Effector memory CD8-positive, alpha-beta T cell (primary cell): ENCODE measurements at places on chromosomes 3 and 15.
A peak's percentile ranks its signal among the peaks of the same experiment; 100 is the strongest.

- no peak for DNase-seq
These were observed 64.4 kb downstream of the UACA start for GRCh38 chr15:70698836-70699390.

DNA sequence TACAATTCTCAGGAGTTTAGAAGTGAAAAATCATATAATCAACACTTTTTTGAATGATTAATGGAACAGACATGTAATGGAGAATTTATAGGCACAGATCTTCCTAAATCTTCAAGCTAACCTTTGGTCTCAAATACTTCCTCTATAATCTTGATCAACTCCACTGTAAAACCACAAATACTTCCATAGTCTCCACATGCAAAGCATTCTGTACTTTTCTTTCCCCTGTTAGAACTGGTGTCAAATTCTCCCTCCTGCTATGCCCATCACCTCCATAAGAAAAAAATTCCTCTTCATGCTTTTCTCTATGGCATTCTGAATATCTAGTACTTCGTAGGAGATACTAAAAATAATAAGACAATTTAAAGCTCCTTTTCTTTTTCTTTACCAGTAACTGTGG is 214.3 kb downstream of the ADAMTS9 start:
- DNase-seq = no peak

DNA sequence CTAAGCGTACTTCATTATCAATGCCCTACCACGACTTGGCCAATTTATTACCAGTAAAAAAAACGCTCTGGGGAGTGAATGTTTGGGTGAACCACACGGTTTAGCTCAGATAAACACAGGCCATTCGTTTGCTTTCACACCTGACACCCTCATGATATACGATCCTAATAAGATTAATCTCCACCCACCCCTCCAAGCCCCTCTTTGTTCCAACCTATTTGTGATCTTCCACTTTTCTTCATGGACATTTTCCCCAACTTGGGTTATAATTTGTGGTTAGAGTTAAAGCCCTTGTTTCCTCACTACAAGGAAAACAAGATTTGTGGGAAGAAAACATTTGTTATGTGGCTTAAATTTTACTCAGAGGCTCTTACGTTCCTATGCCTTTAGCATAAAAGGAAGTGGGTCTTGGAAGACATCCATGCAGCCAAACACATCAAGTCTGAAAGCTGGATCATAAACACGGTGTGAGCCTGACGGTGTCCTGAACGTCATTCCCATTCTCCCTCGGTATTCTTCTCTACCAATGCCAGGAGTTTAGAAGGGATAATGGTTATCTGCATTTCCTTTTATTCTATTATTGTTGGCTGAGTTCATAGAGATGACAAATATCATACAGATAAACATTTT is 518.9 kb downstream of the NR2F2 start:
- no peak for DNase-seq

DNA sequence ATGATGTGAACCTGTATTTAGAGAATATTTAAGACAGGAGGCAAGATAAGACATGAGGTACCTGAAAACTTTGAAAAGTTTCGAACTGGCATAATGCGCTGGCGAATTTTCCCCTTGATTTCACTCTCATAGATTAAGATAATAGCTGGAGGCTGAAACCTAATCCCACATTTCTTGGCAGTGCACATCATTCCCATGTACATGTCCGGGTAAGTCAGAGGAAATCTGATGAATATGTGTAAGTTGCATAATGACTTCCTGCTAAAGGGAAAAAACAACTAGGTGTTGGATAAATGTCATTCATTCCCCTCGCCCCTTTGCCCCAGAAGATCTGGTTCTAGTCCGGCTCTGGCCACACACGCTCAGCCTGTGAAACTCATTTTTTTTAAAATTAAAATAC is 3.6 kb downstream of the CEP19 start:
- no peak for DNase-seq

GRCh38 chr3:102141928-102142239 is 292.6 kb downstream of the NFKBIZ start:
- DNase-seq = no peak

DNA sequence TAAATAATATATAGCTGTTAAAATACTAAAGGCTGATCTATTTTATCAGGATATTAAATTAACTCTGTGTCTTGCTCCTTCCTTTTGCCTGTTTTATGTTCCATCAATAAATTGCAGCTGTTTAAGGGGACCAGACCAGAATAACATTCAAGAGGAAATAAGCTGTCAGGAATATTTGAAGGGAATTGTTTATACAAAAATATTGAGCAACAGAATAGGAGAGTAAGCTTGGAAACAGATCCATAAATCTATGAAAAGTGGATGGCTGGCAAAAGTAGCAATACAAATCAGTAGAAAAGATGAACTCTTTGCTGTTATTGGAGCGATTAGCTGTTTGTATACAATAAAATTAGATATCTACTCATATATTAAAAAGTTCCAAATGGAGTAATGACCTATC is 36.2 kb upstream of the PLSCR2 start:
- no peak for DNase-seq

- no peak for DNase-seq
These were observed 67.5 kb upstream of the LRRFIP2 start for GRCh38 chr3:37241880-37242279.

GRCh38 chr3:27049792-27050191 is 319.4 kb downstream of the NEK10 start:
- no peak for DNase-seq

DNA sequence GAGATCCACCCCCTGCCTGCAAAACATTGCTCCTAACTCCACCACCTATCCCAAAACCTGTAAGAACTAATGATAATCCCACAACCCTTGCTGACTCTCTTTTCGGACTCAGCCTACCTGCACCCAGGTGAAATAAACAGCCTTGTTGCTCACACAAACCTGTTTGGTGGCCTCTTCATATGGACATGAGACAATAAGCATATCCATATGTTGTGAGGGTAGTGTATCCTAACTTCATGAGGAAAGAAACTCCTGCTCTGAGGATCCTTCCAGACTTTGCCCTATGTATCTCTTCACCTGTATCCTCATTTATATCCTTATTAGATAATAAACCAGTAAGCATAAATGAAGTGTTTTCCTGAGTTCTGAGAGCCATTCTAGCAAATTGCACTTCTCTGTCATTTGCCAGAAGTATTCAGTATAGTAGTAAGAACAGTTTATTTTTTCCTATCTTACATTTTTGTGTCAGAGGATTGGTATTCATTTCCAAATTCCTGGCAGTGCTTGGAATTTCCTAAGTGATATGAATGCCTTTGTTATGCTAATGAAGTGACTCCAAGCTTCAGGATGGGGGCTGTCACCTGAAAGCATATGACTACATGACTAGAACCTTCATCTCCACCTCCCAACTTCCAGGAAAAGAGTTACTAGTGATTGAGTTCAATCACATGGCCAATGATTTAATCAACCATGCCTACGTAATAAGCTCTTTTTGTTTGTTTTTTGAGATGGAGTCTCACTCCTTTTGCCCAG is 30.2 kb downstream of the TTBK2 start:
- DNase-seq = no peak

- DNase-seq = no peak
These were observed 4.1 kb upstream of the ECT2 start for GRCh38 chr3:172746475-172746874.

- DNase-seq = no peak
These were observed 169.2 kb upstream of the TGFBR2 start for GRCh38 chr3:30437171-30437601.

DNA sequence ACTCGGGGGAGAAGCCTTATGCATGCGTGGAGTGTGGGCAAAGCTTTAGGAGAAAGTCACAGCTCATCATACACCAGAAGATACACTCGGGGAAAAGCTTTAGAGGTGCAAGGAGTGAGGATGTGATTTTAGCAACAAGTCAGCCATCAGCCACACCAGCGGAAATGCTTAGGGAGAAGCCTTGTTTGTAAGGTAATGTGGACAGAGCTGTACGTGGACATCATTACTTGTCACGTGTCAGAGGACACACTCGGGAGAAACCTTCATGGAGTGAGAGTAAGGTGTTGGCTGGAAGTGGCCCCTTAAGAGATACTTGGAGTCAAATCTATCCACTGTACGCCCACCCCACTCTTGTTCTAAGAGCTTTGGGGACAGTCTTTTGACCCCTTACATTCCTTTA is 28.7 kb downstream of the ZNF589 start:
- no peak for DNase-seq

GRCh38 chr15:60798821-60799220 is 319.9 kb upstream of the ICE2 start:
- DNase-seq = no peak

DNA sequence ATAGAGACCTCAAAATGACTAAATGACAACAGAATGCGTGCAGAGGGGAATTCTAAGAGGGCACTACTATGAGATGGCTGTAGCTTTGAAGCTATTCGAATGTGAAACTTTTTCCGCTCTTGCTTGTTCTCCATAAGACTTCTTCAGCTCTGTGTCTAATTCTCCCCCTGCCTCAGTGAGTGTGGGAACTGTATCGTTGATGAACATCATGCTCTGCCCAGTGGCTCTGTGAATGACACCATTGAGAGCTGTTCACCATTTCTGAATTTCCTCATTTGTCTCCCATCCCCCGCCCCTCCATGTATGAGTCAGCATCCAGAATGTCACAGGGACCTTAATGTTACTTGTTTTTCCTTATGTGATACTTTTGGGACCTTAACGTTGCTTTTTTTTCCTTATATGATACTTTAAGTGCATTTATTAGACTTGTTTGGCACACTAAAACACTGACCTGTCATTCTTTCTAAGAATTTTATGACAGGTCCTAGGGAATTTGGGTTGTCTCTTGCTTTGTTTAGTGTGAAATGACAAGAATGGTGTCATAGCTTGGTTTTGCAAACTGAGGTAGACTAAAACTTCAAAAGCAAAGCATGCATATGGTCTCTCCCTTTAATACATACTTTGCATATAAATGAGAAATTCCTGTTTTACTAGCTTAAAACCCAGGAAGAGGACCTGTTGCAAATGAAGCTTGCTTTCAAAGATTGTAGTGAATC is 99.6 kb downstream of the FNDC3B start:
- DNase-seq = no peak

- DNase-seq = peak; percentile 89
These were observed 3.4 kb downstream of the FBXL22 start for GRCh38 chr15:63600616-63601025.

GRCh38 chr3:102225407-102226132 is 209.2 kb upstream of the ZPLD1 start:
- DNase-seq = no peak

DNA sequence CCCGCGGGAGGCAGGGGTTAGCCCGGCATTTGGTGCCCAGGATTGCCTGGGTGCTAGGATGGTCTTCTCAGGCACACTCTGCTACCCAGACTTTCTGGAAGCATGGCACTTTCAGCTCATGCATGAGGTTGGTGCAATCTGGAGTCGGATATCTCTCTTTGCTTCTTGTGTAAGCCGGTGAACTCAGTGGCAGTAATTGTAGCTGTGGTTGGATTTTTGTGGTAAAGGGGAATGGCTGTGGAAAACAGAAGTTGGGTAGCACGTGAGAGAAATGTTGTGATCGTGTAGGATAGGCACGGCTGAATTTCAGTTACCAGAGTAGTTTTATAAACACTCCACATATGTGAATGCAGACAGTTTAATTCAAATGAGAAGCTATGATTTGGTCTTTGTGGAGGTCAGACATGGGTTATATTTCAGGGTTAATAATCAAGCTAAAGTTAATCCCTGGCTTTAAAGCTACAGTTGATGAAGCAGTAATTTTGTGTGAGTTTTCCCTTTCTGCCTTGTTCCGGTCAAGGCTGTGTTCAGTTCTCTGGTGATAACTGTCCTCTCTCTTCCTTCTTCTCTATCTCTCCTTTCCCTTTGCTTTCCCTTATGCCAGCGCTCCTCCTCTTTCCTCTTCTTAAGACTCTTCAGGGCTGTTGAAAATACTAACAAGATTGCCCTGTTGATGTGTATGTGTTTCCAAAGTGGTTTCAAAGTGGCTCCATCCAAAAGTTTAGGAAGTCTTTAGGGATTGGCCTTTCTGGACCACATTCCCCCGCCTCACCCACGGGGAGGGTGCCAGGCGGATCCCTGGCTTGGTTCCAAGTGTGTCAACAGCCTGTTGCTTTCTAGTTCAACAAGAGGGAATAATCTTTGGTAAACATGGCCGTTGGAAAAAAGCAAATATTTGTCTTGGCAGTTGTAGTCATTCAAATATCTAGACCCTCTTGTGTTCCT is 404.6 kb upstream of the C2CD4B start:
- DNase-seq = no peak

- DNase-seq = no peak
These were observed 36.7 kb upstream of the NANOGP8 start for GRCh38 chr15:35121611-35122359.
